ENCODE measurements at places on chromosomes 1 and 21. TPM values are rescaled to one million over a fixed set of nuclear protein-coding genes. Genes with fewer than 3 reads are reported as not detected.

ITLN2 gene
- not detected for total RNA-seq

ABCA4 gene
- 1.5 TPM for total RNA-seq

RBP7 gene
- 21.2 TPM for total RNA-seq

DNA sequence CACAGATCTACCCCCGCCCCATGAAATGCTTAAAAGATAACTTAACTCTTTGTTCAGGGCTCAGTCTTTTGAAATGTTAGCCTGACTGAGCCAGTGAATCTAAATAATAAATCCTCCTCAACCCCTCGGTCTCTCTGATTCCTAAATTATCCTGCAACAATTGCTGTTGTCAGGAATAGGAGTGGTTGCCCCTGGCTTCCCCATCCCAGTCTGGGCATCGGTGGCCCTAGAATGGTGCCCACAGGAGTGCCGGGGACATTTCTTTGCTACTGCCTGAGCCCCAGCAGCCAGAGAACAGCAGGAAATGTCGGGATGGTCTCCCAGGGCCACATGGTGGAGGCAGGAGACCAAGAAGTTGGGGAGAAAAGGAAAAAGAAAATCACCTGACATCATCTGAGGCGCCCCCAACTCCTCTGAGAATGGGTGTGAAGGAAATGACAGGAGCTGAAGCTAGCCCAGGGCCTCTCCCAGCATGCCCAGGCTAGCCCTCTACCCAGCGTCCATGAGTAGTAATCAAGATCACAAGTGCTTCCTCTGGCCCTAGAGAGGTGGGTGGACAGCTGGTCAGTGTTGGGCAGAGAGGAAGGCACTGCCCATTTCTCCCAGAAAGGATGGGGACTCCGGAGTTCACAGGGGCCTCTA lies 1.6 kb downstream of the PADI4 start:
- H3K27ac ChIP-seq, result no peak overlapping the region
- no peaks in the 10 kb centered on the region for H3K4me1 ChIP-seq
- H3K36me3 ChIP-seq, result no peaks in the 10 kb centered on the region
- no peaks in the 10 kb centered on the region for H3K27me3 ChIP-seq
- DNase-seq, result no peak
- no peak overlapping the region for H3K4me3 ChIP-seq

DNA sequence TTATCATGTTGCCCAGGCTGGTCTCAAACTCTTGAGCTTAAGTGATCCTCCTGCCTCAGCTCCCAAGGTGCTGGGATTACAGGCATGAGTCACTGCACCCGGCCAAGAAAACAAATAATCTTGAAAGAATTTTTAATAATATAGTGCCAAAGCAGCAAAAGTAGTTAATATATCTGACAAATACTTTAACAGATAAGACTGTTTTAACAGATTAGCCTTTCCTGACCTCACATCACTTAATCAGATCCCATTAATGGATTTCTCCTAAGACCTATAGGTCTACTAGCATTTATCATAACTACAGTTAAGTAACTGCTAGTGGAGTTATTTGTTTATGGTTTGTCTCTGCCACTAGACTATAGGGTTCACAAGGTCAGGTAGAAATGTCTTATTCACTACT lies 61.1 kb upstream of the HP1BP3 start:
- H3K27me3 ChIP-seq, result no peaks in the 10 kb centered on the region
- H3K4me3 ChIP-seq, result no peak overlapping the region
- H3K36me3 ChIP-seq, result peaks cover 11% of the 10 kb centered on the region
- no peak overlapping the region for H3K27ac ChIP-seq
- H3K4me1 ChIP-seq, result no peaks in the 10 kb centered on the region

GRCh38 chr1:225539069-225539468 lies 111.2 kb upstream of the LBR start:
- no peak overlapping the region for H3K4me3 ChIP-seq
- no peaks in the 10 kb centered on the region for H3K27me3 ChIP-seq
- no peaks in the 10 kb centered on the region for H3K36me3 ChIP-seq
- DNase-seq, result no peak

- no peak overlapping the region for H3K27ac ChIP-seq
- H3K27me3 ChIP-seq, result no peaks in the 10 kb centered on the region
- H3K36me3 ChIP-seq, result no peaks in the 10 kb centered on the region
- H3K4me3 ChIP-seq, result no peak overlapping the region
- DNase-seq, result no peak
These were observed 9.2 kb downstream of the CAP1 start for GRCh38 chr1:40049725-40050124.

GRCh38 chr1:231357831-231358354 lies 19.8 kb downstream of the SPRTN start:
- H3K4me3 ChIP-seq, result no peak overlapping the region
- DNase-seq, result no peak
- peaks cover 2% of the 10 kb centered on the region for H3K4me1 ChIP-seq
- no peaks in the 10 kb centered on the region for H3K36me3 ChIP-seq
- H3K27ac ChIP-seq, result no peak overlapping the region

GRCh38 chr1:29648026-29648425 lies 411.7 kb downstream of the PTPRU start:
- H3K36me3 ChIP-seq, result no peaks in the 10 kb centered on the region
- no peak overlapping the region for H3K4me3 ChIP-seq
- no peaks in the 10 kb centered on the region for H3K4me1 ChIP-seq

Data from kidney (tissue), 22 donors.